ENCODE measurements at places on chromosomes 1 and 21. TPM values are rescaled to one million over a fixed set of nuclear protein-coding genes. Genes with fewer than 3 reads are reported as not detected.

The ADCY10 gene
- 0.18 TPM for polyA plus RNA-seq

The OXCT2 gene
- not detected for polyA plus RNA-seq

The TNFSF18 gene
- polyA plus RNA-seq = 0.11 TPM

The CLCA2 gene
- polyA plus RNA-seq = not detected

The SFN gene
- polyA plus RNA-seq = 0.10 TPM

The RASSF5 gene
- polyA plus RNA-seq = 7.1 TPM

The COL16A1 gene
- polyA plus RNA-seq = 111 TPM

The NR5A2 gene
- 1.7 TPM for polyA plus RNA-seq

- no peak for DNase-seq
Measured at GRCh38 chr1:77768006-77768405, 8.4 kb upstream of the USP33 start.

- DNase-seq = no peak
Measured at GRCh38 chr1:211724687-211725196, 49.3 kb upstream of the NEK2 start.

DNA sequence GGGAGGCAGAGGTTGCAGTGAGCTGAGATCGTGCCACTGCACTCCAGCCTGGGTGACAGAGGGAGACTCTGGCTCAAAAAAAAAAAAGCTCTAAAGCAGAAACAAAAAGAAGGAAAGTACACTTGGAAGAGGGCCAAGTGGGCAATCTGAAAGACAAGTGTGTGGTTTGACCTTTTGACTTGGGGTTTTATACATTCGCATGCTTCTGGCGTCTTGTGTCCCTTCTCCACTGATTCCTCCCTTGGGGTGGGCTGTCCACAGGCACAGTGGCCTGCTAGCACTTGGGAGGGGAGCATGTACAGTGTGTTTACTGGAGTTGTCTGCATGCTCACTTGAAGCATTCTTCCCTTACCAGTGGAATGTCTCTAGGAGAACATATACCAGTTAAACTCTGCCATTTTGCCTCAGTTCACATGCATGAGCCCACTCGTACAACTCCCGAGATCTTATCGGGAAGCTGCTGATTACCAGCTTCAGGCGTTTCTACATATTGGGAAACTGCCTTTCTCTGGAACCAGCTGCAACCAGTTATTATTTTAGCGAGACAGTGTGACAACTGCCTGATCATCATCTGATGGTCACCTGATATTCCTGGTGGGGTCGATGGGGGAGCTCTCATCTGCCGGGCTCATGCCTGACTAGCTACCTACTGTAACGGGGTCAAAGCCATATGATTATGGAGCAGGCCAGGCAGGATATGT, 113.5 kb upstream of the ZNF678 start:
- no peak for DNase-seq

DNA sequence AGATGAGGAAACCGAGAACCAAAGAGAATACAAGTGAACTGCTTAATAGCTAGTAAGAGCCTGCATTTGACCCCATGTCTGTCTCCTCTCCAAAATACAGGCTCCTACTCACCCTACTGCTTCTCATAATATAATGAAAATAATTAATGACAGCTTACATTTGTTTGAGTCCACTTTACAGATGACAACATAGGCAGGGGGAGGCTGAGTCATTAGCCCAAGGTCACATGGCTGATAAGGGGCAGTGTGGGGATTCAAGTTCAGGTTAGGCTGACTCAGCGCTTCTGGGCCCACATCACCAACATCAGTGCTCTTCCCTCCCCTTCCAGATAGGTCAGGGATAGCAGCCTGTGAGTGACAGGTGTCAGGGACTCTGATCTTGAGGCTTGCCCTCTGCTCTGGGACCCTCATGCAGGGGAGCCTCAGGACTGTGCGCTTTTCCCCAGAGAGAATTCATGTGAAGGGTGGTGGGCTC, 16.2 kb downstream of the AZIN2 start:
- DNase-seq = no peak

DNA sequence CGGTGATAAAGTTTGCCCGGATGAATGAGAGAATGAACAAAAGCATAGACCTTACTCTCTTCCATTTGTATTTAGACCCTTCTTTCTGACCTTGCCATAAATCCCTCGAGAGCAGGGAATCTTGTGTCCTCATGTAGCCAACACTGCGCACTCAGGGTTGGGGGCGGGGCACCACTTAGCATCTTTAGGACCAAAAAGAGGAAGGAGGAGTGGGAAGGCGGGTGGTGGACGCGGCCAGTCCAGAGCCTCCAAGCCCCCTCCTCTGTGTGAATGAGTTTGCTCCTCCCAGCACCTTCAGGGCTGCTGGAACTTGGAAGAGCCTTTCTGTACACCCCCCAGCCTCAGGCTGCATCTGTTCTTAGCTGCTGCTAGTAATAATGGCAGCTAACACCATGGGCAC, 141.9 kb upstream of the TMEM51 start:
- DNase-seq = no peak

GRCh38 chr21:15671188-15671587, 58.6 kb upstream of the USP25 start:
- DNase-seq = no peak

DNA sequence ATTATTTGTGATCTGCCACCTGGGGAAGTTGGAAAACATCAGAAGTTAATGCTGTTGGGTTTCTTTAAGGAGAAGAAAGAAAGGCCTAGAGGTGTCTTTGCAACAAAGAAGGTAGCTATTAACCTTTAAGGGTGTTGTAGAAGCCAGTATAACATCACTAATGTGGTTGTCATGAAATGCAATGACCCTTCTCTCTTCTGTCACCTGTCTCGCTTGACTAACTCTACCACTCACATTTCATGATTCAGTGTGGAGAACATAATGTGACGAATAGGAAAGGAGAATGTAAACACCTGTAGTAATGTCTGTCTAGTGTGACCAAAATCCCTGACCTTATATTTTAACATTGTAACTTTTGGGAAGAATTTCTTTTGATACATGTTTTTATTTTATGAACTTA, 211.7 kb upstream of the UBE2U start:
- DNase-seq = no peak

GRCh38 chr1:183090391-183091006, 67.3 kb downstream of the LAMC1 start:
- peak; percentile 80 for DNase-seq

- DNase-seq = no peak
Measured at GRCh38 chr1:69766431-69767180, 198.9 kb downstream of the LRRC7 start.

DNA sequence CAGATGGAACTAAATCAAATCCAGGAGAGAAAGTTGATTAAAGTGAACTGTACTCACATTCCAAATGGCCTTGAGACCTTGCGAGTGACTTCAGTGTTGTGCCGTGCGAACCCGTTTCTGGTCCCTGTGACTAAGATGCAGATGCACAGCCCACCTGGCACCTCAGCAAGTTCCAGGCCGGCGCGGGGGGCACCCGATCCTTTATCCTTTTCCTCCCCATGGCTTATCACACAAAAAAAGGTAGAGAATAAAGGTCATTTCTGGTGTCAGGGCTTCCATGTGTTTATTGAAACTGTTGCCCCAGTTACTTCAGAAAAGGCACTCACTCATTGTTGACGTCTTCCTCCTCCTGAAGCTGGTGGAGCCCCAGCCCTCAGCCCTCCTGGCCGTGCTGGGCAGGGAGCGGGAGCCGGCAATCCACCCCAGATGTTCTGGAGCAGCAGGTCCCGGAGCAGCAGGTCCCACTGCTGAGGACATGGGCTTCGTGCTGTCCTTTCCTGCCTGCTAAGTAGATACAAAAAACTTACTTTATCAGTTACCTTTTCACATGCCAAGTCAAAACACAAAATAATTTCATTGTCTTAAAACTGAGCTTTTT, 53.0 kb downstream of the PCNT start:
- no peak for DNase-seq

DNA sequence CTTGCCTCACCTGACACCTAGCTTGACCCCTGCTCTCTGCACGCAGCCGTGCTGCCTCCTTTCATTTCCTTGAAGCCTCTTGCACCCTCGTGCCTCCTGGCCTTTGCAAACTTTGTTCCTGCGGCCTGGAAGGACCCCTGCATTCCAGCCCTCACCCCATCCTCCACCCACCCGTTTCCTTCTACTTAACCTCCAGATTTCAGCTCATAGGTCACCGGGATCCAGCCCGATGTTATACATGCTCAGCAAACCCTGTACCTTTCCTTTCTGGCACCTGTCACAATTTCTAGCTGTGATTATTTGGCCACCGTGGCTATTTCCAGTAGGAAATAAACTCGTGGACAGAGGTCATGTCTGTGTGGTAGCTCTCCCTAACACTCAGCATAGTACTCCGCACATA, 4.5 kb downstream of the EDARADD start:
- no peak for DNase-seq
